ENCODE measurements at places on chromosomes 4 and X.

- no peak for DNase-seq
Measured at GRCh38 chr4:48786549-48786948, 6.5 kb upstream of the FRYL start.

DNA sequence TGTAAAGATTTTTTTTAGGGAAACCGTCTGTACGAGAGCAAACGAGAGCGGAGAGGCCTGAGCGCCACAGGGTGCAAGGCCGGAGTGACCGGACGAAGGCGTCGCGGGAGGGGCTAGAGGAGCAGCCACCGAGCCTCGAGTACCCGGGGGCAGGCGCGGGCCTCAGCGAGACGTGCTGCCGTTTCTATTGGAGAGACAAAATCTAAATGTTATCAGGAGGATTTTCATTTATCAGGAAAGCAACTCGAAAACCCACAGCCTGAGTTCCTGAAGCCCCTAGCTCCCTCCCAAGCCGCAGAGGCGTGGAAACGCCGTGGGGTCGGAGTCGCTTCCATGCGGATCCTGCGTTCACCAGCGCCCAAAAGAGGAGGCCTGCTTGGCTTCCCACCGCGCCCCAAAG lies 194.3 kb downstream of the MGST2 start:
- no peak for DNase-seq

- no peak for DNase-seq
Measured at GRCh38 chr4:159296061-159296460, 193.2 kb downstream of the RAPGEF2 start.

- no peak for DNase-seq
Measured at GRCh38 chr4:166078383-166078782, 205.3 kb downstream of the TLL1 start.

DNA sequence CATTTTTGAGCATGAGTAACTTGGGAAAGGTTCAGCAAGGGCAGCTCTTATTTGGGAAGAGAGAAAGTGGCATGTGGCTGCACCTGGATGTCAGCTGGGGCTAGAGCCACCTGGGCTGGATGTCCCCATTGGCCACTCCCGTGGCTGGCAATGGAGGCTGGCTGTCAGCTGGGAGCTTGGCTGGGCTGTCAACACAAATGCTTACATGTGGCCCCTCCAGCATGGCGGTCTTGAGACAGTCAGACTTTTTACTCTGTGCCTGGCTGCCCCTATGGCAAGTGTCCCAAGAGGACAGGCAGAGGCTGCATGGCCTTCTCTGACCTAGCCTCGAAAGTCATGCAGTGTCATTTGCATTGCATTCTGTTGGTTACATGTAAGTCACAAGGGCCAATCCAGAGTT lies 99.6 kb downstream of the FAM53A start:
- DNase-seq, result no peak

GRCh38 chr4:176818531-176818930 lies 25.8 kb upstream of the VEGFC start:
- no peak for DNase-seq

DNA sequence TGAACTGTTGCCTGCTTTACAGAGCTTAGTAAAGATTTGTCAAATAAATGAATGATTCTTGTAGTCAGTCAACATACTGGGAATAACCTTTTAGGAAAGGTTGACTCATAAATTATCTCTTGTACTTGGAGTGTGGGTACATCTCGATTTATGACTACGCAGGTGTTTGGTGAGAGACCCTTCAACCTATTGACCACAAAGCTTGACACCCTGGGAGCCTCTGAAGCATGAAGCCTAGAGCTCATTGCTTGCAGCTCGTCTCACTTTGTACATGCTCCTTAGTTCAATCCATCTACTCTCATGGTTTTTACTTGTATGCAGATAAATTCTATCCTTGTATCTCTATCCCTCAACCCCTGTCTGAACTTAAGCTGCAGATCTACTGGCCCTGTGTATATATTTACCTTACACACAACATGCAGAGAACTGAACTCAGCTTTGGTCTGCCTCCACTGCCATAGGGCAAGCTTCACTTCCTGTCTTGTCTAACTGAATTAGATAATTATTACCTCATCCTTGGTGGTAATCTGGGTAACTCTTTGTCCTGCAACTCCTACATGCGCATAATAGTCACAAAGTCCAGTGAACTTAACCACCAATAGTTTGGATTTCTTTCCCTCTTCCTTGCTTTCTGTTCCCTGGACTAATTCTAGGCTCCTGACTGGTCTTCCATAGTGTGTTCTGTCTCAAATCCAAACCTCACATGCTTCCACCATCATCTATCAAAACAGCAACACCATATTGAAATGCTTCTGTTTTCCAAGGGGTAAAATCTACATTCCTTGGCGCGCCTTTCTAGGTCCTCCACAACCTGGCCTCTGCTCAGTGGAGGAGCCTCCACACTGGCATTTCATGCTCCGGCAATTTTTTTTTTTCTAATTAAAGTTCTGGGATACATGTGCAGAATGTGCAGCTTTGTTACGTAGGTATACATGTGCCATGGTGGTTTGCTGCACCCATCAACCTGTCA lies 32.2 kb upstream of the FAT1 start:
- DNase-seq, result no peak

- no peak for DNase-seq
Measured at GRCh38 chr4:176031922-176032321, 33.7 kb upstream of the WDR17 start.

DNA sequence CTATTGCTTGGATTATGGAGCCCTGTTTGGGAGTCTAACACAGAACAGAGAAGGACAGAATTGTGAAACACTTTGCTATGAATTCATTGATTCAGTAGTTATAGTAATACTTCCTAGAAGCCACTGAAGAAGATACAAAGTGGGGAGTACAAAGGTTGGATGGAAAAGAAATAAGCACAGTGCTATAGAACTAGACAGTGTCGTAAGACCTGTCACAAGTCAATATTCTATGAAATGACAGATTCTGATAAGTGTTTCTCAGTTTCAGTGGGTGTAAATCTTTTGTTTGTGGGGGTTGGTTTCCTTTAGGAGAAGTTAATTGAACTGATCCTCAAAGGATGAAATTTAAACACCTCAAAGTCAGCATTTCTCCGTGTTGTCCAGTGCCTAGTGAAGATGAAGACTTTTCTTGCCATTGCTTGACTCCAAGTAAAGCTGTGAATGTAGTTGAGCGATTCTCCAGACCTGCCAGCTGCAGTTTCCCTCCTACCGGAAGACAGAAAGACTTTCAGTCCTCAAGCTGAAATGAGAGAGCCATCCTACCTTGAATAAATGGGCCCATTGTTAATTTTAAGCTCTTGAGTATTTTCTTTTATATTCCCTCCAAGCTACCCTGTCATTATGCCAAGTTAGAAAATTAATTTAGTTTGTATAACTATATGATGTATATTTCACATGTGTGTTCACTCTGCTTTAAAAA lies 7.9 kb downstream of the PDLIM5 start:
- no peak for DNase-seq

- peak; percentile 53 for DNase-seq
Measured at GRCh38 chrX:129798888-129799287, 19.1 kb downstream of the SASH3 start.

- no peak for DNase-seq
Measured at GRCh38 chr4:102734591-102735385, 26.0 kb downstream of the MANBA start.

DNA sequence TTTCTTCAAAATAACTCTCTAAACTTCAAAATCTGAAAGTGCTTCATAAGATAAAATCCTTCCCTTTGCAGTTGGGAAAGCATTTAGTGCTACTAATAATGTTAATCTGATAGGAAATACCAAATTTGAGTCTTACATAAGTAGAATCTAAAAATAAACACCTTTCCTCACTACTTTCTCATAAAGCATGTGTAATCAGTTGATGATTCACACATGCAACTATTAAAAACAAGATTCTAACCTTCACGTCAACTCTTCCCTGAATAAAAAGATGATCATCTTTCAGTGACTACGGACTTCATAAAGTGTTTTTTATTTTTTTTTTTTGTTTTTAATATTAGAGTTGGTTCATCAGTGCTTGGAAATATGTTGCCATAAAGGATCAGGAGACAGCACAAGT lies 172.6 kb downstream of the ACTRT1 start:
- DNase-seq, result no peak

DNA sequence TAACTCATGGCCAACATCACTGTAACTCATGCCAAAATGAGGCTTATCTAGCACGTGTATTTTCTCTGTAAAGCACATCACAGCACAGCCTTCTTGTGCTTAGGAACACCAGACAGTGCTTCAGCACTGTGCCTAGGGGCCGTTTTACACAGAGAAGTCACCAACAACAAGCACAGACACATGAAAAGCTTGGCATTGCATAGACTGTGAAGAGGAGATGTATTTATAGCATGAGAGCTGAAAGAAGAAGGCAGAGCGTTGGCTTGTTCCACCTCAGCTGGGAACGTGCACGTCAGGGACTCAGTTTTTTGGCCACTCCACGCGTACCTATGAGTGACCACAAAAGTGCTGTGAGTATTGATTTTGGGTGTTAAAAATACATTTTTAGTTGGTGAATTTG lies 116.3 kb upstream of the SFRP2 start:
- DNase-seq, result no peak

- DNase-seq, result no peak
Measured at GRCh38 chrX:133881007-133881406, 104.4 kb downstream of the GPC3 start.

DNA sequence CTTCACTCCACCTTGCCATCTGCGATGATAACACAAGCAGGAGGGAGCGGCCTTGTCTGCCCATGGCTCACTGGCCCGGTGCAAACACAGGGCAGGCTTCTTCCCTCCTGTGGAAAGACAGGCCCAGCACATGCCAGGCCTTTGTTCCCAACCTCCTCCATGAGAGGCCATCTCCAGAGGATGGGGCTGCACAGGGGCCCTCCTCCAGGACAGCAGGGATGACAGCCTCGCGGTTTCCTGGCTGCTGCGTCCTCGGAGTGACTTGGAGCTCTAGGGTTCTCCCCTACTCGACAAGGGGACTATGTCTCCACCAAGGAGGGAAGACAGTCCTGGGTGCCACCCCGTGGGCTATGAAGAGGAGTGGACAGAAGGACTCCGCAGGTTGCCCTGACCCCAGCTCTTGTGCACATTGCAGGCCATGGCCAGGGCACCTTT lies 21.8 kb downstream of the RNF212 start:
- no peak for DNase-seq

- no peak for DNase-seq
Measured at GRCh38 chr4:124372916-124373315, 339.6 kb downstream of the ANKRD50 start.

DNA sequence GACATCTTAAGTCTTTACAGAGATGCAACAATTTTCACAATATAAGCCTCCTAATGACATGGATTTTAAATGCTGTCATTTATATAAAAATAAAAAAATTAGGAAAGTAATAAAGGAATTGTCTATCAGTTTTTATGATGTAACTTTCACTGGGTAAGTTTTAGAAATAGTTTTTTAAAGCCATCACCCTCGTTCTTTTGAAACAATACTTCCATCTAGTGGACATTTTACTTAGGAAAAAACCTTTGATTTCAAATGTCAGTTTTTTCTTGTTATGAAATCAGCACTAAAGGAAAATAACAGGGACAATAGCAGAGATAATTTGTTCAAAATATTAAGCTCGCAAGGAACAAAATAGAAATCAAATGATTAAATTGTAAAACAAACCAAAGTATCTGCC lies 24.3 kb upstream of the NDNF start:
- DNase-seq, result no peak

DNA sequence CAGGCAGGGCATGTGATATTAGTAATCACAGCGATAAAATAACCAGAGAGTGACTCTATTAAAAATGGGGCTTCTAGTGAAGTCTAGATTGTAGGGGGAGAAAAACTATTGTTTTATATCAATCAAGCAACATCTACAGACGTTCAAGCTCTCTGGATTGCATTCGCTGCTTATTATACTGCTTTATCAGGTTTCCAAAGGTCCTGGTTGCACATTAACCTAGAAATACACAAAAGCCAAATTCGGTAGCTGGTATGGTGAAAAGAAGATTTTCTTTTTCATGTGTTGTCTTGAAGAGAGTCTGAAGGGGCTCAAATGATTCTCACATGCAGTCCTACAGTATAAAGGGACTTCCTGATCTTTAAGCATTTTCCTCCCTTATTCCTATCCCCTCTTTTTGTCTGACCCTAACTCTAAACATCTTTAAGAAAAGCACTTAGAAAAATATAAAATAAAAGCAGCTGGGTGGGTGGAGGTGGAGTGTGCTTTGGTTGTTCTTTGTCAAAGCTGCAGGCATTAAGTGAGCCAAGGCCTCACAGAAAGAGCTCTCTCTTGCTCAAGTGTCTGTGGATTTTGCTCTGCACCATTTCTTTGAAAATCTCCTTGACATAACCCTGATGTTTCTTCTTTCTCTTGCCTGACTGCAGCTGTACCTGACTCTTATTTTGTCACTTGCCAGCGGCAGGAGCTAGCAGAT lies 46.1 kb downstream of the MID1IP1 start:
- no peak for DNase-seq

GRCh38 chr4:32562010-32562409 lies 1841.8 kb downstream of the PCDH7 start:
- no peak for DNase-seq

- no peak for DNase-seq
Measured at GRCh38 chrX:30992381-30992904, 79.4 kb downstream of the FTHL17 start.

DNA sequence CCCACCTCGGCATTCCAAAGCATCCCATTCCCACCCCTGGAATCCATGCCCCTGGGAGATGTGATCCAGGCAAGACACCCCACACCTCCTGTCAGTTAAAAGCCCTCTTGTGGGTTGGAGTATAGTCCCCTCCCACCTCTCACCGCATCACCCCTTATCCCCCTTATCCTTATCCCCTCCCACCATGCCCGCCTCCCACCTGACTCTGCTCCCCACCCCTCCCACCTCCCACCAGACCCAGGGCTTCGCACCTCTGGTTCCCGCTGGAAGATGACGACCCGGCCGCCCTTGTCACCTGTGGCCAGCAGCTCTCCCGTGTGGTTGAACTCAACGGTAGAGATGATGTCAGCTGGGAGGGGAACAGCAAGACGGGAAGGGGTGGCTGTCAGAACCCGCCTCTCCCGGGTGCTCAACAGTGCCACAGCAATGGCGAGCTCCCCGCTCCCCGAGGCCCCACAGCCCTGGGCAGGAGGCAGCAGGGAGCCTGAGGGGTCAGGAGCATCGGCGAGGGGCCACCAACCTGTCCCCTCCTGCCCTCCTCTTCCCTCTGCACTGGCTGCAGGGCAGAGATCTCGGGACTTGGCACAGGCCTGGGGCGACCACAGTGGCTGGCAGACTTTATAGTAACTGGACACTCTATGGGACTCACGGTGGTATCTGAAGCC lies 91.5 kb downstream of the PPP2R2C start:
- no peak for DNase-seq

- DNase-seq, result no peak
Measured at GRCh38 chr4:74999714-75000309, 66.9 kb downstream of the PARM1 start.

DNA sequence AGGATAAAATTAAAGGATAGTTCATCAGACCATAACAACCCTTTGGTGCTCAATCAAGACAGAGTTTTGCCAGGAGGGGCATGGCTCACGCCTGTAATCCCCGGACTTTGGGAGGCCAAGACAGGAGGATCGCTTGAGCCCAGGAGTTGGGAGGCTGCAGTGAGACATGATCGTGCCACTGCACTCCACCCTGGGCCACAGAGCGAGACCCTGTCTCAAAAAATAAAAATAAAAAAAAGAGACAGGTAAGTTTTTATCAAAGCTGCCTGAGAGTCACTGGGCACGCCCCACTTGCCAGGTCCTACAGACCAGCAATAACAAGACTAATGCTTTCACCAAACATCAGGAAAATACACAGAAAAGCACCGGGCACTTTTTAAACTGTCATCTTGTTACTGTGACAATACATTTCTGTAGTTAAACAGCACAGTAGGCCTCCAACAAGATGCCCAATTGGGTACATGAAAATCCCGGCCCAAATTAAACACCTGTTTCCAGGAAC lies 765 bp downstream of the CFAP97 start:
- DNase-seq, result peak; percentile 16
